ENCODE measurements at places on chromosomes 12 and 14.

GRCh38 chr12:126219654-126220279 lies 1154.5 kb downstream of the AACS start:
- DNase-seq, result no peak

DNA sequence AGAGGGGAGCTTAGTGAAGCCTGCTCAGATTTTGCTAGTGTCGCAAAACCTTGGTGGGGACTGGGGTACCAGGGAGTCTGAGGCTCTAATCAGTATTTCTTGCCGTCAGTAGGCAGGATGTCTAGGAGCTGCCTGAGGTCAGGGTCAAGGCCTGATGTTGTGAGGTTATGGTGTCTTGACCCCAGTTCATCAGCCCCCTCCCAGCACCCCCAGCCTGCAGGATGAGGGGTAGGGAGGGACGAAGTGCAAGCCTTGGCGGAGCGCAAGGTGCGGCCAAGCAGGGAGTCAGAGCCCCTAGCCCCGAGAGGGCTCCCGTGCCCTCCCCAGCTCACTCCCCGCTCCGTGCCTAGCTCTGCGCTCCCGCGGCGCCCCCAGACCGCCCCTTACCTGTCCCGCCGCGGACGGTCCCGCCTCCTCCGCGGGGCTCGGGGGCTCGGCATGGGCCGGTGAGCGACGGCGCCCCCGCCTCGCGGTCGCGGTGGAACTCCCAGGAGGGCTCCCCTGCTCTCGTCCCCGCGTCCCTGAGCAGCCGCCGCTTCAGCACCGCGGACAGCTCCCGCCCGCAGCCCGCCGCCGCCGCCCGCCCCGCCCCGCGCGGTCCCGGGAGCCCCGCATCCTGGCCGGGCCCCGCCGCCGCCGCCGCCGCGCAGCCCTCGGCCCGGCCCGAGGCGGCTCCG lies 347 bp downstream of the SYNDIG1L start:
- DNase-seq, result peak; percentile 20

DNA sequence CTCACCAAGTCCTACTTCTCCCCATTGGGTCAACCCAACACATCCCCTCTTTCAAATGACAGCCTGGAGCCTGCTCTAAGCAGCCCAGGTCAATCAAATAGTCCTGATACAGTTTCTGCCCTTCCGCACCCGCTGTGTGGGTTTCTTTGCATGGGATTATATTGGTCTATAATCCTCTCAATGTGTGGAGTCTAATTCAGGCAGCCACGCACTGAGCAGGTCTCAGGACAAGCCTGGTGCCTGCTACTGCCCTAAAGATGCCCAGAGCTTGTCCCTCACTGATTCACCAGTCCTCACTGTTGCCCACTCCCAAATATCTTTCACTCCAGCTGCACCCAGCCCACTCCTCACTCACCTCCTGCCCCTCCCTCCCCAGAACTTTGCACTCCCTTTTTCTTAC lies 16.4 kb downstream of the ACTN1 start:
- no peak for DNase-seq

GRCh38 chr12:96248136-96248931 lies 54.2 kb downstream of the ELK3 start:
- no peak for DNase-seq

DNA sequence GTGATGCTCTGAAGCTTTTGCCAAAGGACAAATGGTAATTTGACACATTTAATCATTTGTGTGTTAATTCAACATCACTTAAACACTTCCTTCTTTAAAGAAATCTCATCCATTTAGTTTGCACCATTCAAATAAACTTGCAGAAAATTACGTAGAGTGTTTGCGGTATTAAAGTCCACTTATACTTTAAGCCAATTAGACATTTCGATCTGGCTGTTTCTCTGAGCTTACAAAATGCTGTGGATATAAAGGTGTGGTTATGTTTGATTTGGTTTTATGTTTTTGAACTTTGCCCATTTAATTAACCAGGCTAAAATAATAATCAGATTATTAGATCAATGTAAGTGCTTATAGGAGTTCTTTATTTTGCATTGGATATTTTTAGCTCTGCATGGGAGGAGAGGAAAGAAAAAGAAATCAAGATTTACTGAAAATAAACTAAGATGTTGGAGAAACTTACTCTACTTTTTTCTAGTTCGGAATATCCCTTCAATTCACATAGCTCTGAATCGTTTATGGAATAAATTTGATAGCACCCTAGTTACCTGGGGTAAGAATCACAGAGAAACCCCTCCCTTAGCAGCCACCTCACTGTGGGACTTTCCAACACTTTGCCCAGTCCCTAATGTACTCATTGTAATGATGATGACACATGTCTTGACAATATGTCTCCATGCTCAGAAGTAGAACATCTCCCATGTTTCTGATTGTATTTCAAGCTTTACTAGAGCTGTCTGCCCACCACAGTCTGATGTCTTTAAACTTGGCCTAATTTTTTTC lies 268.0 kb downstream of the BTG1 start:
- DNase-seq, result peak; percentile 39

DNA sequence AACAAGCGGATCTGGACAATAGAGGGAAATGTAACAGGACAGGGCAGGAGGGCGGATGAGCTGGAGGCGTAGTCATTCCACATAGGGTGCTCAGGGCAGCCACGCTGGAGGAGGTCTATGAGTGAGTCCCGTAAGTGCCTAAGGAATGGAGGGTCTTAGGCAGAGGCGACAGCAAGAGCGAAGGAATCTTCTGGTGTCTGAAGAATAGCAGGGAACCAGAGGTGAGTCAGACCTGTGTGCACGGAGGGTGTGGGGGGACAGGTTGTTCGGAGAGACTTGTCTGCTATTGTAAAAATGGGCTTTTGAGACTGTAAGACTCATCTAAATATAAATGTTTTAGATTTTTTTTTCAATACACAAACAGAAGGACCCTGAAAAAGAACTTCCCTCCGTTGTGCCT lies 70.6 kb downstream of the SETD3 start:
- no peak for DNase-seq

- DNase-seq, result no peak
These were observed 9.9 kb downstream of the DPF3 start for GRCh38 chr14:72883961-72884360.

DNA sequence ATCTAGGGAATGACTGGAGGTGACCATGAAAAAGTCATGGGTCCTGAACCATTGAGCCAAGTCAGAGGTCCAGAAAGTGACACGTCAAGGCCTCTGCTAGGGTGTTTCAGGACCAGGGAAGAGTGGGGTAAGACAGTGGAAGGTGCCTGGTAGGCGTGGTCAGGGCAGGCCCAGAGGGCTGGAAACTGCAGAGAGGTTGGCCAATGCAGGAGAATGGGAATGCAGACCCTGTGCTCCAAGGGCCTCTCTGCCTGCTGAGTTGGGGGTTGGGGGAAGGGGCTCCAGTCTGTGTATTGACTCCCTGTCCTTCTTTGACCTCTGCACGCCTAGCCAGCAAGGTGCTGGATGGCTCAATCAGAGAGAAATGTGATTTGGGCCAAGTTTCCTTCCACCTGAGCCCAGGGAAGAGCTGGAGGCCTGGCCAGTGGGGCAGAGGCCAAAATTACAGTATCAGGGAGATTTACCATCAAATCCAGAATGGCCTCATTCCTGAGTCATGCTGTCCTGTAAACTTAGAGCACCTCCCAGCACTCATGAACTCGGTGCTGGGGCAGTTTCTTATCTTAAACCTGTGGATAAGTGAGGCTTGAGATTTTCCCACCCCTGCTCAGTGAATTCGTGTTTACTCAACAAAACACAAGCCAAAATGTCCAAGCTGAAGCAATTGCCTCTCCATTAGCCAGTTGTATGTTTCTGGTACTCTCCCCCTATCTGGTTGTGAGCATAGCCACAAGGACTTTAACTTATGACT lies 24.4 kb downstream of the IRF2BPL start:
- DNase-seq, result no peak

DNA sequence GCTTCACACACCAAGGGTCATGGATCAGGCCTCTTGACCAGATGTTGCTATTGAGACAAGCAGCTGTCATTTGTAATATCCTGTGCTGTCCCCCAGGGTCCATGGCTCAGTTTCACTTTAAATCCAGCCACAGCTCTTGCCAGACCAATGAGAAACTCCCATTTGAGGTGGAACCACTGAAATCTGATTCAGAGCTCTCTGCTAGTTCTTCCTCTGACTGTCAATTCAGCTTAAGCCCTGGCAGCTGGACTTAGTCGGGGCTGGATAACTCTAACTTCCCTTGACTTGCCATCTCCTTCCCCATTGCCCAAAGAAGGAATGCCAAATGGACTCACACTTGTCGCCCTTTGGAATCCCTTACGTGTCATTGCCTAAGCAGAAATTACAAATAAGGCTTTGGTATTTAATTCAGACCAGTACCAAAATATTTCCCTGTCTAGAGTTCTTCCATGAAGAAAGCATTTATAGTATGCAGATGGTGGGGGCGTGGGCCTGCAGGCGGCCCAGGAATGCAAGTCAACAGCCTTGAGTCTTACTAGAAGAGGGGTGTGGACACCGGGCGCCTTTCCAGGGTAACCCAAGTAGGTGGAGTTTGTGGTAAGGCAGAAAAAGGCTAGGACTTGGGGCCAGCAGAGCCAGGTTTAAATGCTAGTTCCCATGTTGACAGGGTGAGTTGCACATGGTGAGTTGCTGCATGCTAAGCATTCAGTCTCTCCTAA lies 96.9 kb upstream of the TMPO start:
- no peak for DNase-seq

GRCh38 chr14:102988054-102988453 lies 65.6 kb downstream of the AMN start:
- DNase-seq, result no peak

DNA sequence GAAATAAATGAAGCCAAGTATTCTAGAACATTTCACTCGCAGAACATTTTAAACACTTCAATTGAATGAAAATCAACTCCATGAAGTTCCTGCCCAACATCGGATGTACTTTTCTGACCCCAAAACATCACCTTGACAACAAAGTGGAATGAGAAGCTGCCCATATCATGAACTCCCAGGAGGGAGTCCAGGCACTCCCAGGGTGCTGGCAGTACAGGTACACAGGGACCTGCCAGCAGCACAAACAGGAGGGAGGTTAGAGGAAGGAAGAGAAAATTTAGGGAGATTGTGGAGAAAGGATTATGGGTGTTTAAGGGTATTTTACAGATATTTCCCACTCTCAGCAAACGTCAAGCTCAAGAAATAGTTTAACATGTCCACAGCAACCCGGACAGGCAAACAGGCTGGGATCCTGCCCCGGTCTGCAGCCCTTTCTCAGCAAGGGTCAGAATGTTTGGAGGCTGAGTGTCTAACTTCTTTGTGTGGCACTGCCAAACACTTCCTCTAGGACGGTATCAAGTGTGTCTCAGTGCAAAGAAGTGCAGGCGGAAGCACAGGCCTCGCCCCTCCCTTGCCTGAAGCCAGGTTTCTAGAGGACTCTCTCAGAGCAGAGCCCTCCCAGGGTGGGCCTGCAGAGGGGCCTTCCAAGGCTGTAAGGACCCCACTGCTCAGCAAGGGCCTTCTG lies 72.2 kb downstream of the SETD3 start:
- DNase-seq, result no peak

GRCh38 chr12:60059180-60059579 lies 463.4 kb downstream of the SLC16A7 start:
- no peak for DNase-seq

GRCh38 chr12:51070004-51070403 lies 13.4 kb downstream of the CSRNP2 start:
- DNase-seq, result no peak

DNA sequence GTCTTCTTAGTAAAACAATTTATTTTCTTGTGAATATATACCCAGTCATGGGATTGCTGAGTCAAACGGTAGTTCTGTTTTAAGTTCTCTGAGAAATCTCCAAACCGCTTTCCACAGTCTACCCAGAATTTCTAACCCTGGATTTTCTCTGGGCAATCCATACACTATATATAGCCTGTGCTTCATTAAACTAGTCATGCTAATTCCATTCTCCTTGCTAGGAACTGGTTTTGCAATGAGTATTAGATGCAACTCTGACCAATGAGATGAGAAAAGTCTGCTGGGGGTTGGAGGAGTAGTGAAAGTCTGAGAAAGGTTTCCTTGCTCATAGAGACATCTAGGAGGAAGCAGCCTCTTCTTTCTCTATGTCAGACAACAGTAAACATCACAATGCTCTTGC lies 196.1 kb upstream of the CDKN3 start:
- DNase-seq, result no peak

- DNase-seq, result no peak
These were observed 68.8 kb upstream of the IFNG-AS1 start for GRCh38 chr12:67920413-67920812.

DNA sequence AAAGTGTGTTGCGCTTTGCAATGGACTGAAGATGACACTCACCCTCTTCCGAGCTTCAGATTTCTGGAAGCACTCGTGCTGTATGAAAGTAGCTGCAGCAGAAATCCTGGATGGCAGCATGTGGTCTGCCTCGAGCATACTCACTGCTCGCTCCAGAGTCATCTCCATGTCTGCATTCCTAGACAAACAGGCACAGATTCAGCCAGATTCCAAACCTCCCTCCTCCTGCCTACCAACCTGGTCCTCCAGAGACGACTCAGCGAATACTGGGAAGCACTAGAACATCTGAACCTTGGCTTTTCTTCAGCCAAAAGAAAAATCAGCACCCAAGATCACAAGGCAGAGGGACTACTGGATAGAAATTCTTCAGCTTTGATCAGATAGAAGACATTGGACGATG lies 27.7 kb downstream of the PKP2 start:
- DNase-seq, result no peak

GRCh38 chr14:100523843-100524169 lies 63.4 kb downstream of the BEGAIN start:
- DNase-seq, result no peak

GRCh38 chr14:93056840-93057585 lies 58.7 kb downstream of the ITPK1 start:
- no peak for DNase-seq

GRCh38 chr12:6869049-6870021 lies 2.0 kb downstream of the TPI1 start:
- DNase-seq, result peak; percentile 80

GRCh38 chr12:57724936-57725740 lies 13.4 kb downstream of the AGAP2 start:
- no peak for DNase-seq

DNA sequence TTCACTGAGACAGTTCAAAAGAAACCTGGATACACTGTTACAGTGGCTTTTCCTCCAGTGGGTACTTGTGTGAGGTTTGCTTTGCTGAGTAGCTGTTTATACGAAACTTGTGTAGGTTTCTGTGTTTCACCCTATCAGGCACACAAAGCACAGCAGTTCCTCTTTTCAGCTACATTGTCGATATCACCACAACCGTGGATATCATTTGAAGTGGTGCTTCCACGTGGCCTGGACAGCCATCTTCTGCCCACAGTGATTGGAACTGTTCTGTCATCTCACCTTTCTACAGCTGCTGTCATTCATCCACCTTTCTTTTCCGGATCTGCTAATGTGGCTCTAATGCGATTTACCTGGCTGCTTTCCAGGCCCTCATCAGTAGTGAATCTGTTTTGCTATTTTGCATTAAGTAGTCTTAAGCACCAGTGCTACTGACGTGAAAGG lies 368.8 kb downstream of the SYT1 start:
- no peak for DNase-seq

DNA sequence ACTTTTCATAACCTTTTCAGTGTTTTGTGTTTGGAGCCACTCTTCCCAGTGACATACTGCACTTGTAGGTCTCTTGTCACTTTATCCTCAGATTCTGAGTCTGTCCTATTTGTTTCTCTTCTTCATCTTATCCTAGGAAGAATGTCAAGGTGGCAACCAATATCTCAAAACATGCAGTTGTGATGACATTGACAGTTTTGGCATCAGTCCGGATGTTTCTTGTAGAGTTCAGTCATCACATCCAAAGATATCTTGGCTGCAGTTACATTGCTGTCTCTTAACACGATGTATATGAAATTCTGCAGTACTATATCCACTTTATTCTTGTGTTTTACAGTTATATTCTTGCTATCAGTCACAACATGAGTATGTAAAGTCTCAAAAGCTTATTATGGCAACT lies 6.4 kb downstream of the ADIPOR2 start:
- no peak for DNase-seq

Data from activated gamma-delta T cell treated with anti-CD3 and anti-CD28 coated beads, Interleukin-2, amount 50 U/mL, for 16 hours (primary cell).